Stimulated activated CD4-positive, alpha-beta T cell treated with anti-CD3 and anti-CD28 coated beads, Interleukin-1b, Interleukin-23, amount 100 ng/mL, for 1 hour (primary cell): ENCODE measurements at places on chromosomes 2 and 18.

GRCh38 chr2:60309336-60309735 lies 244.1 kb downstream of the BCL11A start:
- DNase-seq = no peak

DNA sequence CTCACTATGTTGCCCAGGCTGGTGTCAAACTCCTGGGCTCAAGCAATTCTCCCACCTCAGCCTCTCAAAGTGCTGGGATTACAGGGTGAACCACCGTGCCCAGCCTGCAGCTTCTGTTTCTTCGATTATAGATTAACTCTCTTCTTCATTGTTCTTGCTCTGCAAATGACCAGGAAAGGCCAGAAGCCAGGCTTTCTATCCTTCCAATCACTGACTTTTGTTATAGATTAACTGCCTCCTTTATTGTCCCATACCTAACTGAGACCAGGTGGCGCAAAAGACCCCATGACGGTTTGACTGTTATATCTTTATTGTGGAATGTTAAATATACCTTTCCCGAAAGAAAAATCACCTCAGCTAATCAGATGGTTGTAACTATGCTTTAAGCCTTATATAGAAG lies 196.9 kb downstream of the MREG start:
- no peak for DNase-seq

GRCh38 chr2:109282865-109283264 lies 153.9 kb downstream of the SH3RF3 start:
- DNase-seq = no peak

DNA sequence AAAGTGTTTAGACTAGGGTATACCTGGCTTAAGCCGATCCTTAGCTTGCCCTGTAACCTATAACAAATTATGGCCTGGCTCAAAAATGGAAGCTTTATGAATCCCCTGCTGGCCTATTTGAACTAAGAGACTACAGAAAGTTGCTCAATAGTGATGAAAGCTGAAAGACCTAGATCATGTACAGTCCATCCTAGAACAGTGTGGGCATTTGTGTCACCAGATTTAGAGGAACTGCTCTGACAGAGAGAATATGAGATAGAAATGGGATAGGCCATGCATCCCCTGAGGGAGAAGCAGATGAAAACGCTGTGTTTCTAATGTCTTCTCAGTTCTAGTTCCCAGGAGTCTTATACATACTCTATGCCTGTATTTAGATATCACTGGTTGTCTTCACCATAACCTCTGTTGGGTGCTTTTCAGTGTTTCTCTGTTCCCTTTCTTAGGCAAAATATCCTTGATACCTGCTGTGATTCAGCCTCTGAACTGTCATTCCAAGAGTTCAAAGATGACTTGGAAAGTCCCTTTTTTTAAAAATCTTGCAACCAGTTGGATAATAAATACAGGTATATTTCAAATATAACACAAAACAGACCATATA lies 246.9 kb upstream of the SLC39A10 start:
- DNase-seq = no peak

- DNase-seq = no peak
Measured at GRCh38 chr2:237686659-237687136, 59.3 kb downstream of the LRRFIP1 start.

DNA sequence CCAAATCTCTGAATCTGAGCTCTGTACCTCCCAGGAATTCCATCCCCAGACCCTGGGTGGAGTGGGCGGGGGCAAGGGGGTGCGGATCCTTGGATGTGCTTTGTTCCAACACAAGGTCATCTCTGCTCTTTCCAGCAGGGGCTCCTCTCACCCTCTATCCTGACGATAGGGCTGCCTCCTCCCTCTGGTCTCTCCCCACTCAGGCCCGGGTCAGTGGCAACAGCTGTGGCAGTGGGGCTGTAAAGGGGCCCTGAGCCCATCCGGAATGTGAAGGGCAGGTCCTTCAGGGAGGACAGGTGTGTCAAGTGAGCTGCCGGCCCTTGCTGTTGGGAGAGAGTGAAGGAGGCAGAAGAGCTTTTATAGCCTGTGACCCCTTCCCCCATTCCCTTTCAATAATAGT lies 167.8 kb downstream of the CELF4 start:
- no peak for DNase-seq

- DNase-seq = no peak
Measured at GRCh38 chr2:46257476-46257875, 39.7 kb upstream of the EPAS1 start.

DNA sequence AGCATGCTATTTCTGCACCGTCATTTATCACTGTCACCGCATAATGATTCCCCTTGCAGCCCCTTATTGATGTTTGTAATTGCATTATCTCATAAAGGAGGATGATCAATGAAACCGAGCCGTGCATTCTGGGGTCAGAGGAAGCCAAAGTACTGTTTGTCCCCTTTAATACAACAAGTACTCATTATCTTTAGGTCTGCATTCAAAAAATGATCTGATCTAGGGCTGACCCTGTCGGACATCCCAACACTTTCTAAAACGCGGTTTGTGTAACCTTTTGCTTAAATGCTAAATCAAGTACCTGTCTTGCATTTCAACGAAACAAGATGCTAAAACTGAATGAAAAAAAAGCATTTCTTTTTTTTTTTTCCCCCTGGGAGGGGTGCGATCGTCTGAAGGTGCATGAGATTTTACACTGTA lies 143.8 kb downstream of the MEIS1 start:
- DNase-seq = no peak

GRCh38 chr18:49045585-49045984 lies 94.8 kb upstream of the SMAD7 start:
- no peak for DNase-seq

DNA sequence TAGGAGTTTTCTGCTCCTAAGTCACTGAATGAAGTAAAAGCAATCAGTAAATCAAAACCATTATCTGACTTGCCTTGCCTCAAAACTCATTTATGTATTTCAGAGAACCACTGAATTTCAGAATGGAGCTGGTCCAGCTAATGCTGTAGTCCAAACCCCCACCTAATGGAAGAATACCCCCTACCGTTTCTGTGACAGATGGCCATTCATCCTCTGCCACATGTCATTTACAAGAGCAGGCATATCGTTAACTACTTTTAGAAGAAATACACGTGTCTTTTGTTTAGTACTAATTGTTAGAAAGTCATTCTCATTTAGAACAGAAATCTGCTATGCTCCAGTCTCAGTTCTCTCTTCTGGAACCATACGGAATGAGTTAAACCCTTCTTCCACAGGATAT lies 12.8 kb upstream of the GALNT5 start:
- no peak for DNase-seq

DNA sequence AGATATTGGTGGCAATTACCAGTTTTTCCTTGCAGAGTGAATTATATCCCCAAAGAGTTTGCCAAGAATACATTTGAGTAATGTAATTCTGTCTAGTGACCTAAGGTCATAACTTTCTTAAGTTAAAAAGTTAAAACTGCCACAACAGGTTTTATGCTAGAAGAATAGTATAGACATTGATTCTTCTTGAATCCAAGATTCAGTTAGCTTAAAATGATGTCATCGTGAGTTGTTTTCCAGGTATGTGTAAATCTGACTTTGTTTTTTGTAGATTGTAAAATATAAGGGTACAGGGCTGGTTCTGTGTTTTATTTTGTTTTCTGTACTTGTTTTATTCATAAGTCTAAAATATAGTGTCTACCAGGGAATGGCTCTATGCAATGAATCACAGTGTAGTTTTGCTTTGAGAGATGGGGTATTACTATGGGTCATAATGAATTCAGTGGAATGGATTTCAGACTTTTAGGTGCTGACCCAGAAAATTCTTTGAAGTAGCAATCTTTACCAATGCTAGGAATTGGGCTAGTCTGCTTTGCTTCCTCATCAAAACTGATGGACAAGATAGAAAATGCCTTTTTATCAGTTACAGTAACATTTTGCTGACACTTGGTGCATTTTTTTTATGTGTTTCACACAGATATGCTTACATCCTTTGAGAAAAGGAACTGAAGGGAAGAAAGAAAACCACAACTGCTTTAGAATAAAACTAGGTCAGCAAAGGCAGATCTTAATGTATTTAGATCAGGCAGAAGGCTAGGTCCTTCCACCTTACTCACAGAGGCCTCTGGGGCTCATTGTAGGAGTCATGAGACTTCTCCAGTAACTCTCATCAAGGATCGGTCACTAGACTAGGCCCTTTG lies 20.8 kb upstream of the MGAT5 start:
- DNase-seq = no peak

DNA sequence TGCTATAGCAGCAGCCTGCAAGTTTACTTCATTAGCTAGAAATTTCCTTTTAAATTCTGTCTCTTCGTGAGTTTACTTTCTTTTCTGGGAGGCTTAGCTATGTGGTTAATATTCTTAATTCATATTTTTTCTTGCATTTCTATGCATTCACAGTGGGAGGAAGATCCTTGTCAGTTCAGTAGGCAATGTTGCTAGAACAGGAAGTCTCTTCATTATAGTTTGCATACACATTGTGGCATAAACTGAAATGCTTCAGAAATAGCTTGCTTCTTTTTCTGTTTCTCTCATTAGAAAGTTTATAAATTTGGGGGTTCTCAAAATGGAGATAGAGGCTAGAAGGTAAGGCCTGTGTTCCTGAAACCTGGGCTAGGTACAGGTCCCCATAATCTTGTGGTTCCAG lies 8.1 kb upstream of the ARHGAP15 start:
- no peak for DNase-seq

- DNase-seq = no peak
Measured at GRCh38 chr2:233837694-233838229, 16.6 kb downstream of the HJURP start.

- DNase-seq = no peak
Measured at GRCh38 chr2:134411279-134411827, 157.5 kb downstream of the MGAT5 start.

- no peak for DNase-seq
Measured at GRCh38 chr2:169877398-169877797, 50.1 kb downstream of the UBR3 start.

DNA sequence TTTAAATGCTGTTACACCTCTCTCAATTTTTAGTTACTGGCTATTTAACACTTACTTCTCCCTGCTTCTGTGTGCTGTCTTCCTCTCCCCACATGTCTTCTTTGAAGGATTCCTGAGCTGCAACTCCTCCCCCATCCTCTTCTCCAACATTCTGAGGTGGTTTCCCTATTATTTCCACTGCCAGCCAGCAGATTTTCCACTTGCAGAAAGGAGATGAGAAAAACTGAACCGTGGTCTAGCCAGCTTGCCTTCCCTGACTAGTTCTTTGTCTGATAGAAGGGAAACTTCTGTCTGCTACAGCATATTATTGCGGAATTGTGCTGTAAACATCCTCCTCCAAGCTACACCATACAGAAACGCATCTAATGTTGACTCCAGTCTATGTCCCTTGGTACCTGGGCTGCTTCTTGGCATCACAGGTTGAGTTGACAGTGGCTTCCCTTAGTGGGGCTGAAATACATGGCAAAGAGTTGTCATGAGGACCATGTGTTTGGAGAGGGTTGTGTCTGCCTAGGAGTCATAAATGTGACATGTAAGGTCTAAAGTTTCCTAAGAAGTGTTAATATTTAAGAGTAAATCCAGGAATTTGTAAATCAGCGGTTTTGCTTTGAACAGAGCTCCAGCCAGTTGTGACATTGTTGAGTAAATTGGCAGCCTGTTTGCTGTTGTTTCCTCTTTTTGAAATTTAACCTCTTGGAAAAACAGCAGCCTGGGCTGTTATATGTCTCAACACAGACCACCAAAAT lies 68.3 kb upstream of the RND3 start:
- DNase-seq = no peak

- DNase-seq = no peak
Measured at GRCh38 chr18:54829856-54830255, 1.6 kb downstream of the RAB27B start.

DNA sequence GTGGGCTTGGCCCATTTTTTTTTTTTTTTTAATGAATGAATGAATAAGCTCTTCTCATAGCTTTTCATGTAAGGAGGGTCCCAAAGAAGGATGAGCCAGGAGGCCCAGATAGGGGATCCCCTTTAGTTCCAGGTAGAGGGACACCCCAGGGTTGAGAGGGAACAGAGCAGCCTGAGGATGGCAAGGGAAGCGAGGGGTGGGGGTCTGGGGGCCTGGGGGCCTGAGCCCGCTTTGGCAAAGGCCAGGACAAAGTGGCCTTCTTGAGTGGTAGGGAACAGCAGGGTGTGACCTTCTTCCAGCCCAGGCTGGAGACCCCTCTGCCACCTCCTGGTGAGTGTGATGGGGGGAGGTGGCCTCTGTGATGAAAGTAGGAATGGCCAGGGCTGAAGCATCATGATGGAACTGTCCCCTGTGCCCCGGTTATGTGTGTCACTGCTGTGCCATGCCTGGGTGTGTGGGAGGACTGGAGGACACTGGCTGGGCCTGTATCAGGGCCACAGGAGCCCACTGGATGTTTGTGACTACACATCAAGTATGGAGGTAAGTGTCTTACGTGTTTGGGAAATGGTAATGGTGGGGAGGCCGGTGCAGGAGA lies 263.5 kb upstream of the HDAC4 start:
- no peak for DNase-seq

DNA sequence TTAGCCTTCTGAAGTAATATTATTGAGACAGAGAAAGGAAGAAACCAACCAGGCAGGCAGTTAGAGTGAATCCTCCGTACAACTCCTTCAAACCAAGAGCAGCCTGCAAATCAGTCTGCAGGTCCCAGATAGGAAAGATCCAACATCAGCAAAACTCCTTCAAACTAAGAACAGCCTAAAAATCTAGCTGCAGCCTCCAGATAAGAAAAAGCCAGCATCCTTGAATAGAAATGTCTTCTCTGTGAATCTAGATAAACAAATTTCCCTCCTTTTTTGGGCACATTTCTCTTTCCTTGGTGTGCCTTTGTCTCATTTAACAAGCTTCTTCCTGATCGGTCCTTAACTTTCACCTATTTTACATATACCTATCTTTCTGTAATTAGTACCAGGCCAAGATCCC lies 1004.6 kb upstream of the TMEFF2 start:
- DNase-seq = no peak

GRCh38 chr2:13819896-13820295 lies 812.6 kb upstream of the LRATD1 start:
- no peak for DNase-seq

- no peak for DNase-seq
Measured at GRCh38 chr2:11500702-11501303, 33.0 kb upstream of the GREB1 start.

- no peak for DNase-seq
Measured at GRCh38 chr2:64134813-64135212, 9.4 kb downstream of the PELI1 start.

- no peak for DNase-seq
Measured at GRCh38 chr2:215895330-215895729, 118.0 kb downstream of the MREG start.

DNA sequence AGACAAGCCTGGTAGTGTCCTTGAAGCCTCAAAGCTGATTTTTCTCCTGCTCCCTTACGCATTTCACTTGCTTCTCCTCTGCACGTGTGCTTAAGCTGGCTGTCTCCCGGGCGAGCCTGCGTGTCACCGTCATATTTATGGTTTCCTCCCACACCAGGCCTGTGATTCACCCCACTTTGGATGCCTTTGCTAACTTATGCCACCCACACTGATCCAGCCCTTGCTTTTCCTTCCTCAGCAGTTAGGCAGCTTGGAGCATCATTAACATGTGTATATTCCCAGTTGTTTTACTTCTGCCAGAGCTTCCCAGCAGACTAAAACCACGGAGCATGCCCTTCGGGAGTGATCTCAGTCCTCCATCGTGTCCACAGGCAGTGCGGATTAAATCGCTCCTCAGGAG lies 2.2 kb downstream of the ST3GAL5 start:
- DNase-seq = peak; percentile 29

- no peak for DNase-seq
Measured at GRCh38 chr2:209772290-209772685, 656 bp downstream of the UNC80 start.
